Natural killer cell (primary cell): ENCODE measurements at places on chromosomes 16 and 17. TPM values are rescaled to one million over a fixed set of nuclear protein-coding genes. Genes with fewer than 3 reads are reported as not detected.

GRCh38 chr17:77692571-77693161 lies 265.8 kb upstream of the TNRC6C start:
- no peak overlapping the region for H3K4me3 ChIP-seq
- H3K36me3 ChIP-seq: no peaks in the 10 kb centered on the region
- H3K27ac ChIP-seq: no peak overlapping the region
- H3K4me1 ChIP-seq: peaks cover 16% of the 10 kb centered on the region
- no peaks in the 10 kb centered on the region for H3K27me3 ChIP-seq

Gene C1QTNF8
- not detected for total RNA-seq

DNA sequence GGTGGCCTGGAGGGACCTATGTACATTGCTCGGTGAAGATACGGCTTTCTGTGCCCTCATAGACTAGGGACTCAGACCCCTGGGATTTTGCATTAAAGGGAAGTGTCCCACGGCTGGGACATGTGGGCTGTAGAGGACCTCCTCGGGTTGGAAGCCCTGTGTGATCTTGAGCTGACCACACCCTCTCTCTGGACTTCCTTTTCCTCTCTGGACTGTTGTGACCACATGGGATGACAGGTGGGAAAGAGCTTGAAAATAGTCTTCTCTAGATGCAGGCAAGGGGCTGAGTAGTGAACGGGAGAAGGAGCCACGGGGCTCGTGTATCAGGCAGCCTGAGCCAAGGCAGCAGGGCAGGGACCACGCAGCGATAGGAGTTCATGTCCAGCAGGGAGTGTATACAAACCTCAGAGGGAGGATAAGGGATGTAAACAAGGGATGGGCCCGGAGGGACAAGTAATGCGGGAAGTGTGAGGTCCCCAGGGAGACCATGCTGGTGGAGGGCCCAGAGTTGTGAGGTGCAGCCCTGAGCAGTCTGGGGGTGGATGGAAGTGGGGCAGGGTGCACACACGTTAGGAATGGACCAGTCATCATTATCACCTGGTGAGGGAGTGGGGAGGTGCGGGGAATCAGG lies 4.5 kb upstream of the SLC4A1 start:
- H3K4me3 ChIP-seq: no peak overlapping the region
- no peaks in the 10 kb centered on the region for H3K4me1 ChIP-seq
- H3K36me3 ChIP-seq: no peaks in the 10 kb centered on the region
- no peak for DNase-seq
- no peaks in the 10 kb centered on the region for H3K27me3 ChIP-seq

- no peaks in the 10 kb centered on the region for H3K27me3 ChIP-seq
- H3K4me1 ChIP-seq: no peaks in the 10 kb centered on the region
- H3K36me3 ChIP-seq: no peaks in the 10 kb centered on the region
- no peak overlapping the region for H3K4me3 ChIP-seq
These were observed 13.5 kb downstream of the SPPL2C start for GRCh38 chr17:45857977-45858708.

Gene PTGES3L
- not detected for total RNA-seq

Gene ZC3H18
- 125 TPM for total RNA-seq
